ENCODE measurements at places on chromosomes 4 and X.

DNA sequence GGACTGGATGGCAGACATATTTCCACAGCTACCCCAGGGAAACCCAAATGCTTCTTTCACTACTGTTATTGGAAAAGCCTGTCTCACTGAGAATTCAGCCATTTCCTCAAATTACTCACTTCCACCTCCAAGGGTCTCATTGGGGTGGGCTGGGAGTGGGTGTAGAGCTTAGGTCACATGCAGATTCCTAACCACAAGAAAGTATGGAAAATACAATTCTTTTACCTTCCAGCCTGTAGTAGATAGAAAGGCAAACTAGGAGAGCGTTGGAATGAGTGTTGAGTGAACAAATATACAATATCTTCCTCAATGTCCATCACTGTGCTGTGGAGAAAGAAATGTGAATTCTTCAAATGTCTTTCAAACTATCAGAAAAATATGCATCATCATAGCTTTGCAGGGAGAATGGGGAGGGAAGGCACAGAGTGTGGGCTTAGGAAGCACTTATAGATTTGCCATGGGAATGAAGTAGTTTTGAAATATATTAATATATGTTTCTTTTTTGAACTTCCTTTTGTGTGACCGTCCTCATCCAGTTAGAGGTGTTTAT is 245.3 kb upstream of the JADE1 start:
- no peak for DNase-seq

- no peak for DNase-seq
Measured at GRCh38 chr4:25970226-25970675, 56.2 kb downstream of the SMIM20 start.

DNA sequence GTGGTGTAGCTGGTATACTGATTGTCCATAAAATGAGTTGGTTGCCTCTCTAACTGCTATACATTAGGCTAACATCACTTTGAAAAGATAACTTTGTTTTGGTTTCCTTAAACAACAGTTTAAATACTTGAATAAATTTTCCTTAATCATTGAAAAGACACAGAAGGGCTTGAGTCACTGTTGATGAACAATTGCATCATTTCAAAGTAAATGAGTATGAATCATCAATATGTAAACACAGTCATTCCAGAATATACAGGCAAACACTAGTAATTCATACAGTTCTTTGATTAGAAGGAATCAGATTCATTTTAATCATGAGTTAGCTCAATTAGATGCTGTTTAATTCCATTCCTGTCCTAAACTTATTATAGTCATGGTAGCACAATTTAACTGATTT is 160.6 kb downstream of the AFF2 start:
- no peak for DNase-seq

- DNase-seq, result no peak
Measured at GRCh38 chrX:86604607-86605006, 456.4 kb downstream of the DACH2 start.

DNA sequence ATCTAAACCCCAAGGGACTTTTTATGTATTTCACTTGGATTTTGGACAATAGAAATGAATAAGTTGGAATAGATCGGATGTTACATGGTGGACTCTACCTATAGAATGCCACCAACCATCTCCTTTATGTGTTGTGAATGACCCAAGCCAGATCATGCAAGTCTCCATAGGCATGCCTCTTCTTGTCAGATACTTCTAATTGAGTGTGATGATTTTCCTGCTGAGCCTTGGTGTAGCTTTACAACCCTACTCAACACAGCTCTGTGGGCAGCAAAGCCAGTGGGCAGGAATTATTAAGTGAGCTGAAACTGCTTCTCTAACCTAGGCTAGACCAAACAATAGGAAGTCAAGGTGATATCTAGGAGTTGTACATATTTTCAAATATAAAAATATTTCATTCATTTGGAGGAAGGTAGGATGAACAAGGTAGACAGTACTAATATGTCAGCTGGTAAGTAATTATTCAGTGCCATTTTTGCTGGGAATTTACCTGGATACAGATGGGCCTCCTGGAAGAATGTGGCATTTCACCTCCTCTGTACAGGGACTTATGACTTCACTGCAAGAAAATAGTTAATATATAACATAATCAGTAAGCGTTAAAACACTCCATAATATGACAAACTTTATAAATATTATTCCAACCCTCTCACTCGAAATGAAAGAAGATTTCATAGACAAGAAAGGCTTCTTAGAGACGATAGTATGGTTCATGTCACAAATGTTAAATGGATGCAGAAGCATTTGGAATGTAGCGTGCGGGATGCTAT is 298.0 kb upstream of the FAT1 start:
- DNase-seq, result no peak

GRCh38 chrX:20251691-20252090 is 15.0 kb downstream of the RPS6KA3 start:
- DNase-seq, result no peak

DNA sequence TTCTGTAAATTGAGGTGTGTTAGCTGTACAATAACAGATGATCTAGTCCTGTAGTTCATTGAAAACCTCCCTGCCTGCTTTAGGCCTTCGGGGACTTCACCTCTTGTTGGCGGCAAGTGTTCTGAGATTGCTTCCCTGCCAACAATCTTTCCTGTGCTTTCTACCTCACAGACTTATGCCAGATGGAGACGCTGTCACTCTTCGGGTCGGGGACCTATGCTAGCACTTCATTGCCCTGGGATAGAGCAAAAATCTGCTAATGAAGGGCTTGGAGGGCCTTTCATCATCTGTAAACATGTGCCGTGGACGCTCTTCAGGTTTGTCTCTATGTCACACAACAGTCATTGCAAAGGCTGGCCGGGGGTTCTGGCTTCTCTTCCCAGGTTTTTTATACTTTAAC is 4.7 kb upstream of the PDLIM3 start:
- no peak for DNase-seq

- DNase-seq, result no peak
Measured at GRCh38 chr4:174210952-174211490, 72.4 kb downstream of the FBXO8 start.

DNA sequence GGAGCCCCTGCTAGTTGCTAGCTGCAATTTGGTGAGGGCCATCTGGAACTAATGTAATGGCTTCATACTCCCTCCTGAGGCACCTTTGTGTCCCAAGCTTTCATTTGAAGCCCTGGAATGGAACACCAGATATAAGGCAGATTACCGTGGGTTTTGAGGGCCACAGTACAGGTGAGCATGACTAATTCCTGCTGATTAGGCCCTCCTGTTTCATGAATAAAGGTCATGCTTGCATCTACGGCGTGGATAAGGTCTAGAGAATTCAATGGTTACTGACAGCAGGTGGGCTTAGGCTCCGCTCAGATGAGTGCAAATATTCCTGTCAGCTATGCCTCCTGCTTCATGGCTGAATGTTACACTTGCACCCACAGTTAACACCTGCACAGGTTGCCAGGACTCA is 495.4 kb downstream of the NAP1L3 start:
- DNase-seq, result no peak

GRCh38 chr4:169272265-169272886 is 1.6 kb upstream of the SH3RF1 start:
- DNase-seq, result no peak

GRCh38 chr4:26819478-26820095 is 41.1 kb upstream of the STIM2 start:
- no peak for DNase-seq

- no peak for DNase-seq
Measured at GRCh38 chr4:67459164-67459563, 86.1 kb downstream of the CENPC start.

DNA sequence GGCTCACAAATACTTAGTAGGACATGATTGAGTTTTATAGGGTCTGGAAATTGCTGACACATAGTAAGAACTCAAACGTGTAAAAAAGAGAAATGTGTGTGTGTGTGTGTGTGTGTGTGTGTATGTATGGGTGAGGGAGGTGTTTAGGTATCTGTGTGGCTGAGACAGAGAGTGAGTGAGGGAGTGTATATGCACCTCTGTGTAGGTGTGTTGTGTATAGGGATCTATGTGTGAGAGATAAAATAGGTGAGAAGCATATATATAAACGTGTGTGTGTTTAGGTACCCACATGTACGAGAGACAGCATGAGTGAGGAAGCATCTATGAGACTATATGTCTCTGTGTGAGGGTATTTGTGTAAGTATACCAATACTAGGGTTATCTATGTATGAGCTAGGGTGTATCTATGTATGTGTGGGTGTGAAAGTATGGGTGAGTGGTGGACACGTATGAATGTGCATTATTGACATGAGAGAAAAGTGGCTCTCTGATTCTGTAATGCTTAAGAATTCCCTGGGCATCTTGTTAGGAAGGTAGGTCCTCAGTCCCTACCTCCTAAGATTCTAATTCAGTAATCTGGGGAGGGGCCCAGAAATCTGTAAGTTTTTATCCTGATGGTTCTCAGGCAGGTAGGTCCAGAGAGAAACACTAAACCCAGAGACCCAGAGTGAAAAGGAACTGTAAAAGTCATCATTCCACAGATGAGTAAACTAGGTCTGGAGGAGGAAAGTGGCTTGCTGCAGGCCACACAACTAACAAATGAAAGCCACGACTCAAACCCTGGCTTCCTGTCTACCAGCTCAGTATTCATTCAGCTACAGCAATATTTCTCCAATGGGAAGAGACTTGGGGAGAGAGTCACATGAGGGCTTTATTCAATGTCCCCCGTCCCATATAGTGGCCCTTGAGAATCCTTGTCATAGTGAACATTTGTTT is 237.0 kb downstream of the IDS start:
- DNase-seq, result no peak

GRCh38 chr4:11182031-11182430 is 246.7 kb downstream of the HS3ST1 start:
- no peak for DNase-seq

DNA sequence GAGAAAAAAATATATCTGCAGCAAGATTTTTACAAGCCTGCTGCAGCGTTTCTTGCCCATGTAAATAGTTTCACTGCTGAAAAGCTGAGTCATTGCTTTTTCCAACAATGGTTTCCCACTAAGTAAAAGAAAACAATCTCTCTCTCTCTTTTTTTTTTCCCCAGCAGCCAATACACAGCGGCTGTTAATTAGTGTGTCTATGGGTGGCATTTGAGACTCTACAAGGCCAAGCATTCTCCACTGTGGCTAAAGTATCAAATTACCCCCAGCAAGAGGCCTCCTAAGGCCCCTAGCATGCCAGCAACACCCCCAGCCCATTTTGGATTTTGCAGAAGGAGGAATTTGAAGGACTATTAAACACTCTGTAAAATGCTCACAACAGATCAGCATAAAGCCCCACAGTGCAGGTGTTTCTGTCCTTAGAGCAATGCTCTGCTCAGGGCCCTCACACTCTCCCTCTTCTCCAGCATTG is 837.4 kb downstream of the TRIML1 start:
- no peak for DNase-seq

- DNase-seq, result no peak
Measured at GRCh38 chr4:151038452-151039157, 23.5 kb upstream of the LRBA start.

DNA sequence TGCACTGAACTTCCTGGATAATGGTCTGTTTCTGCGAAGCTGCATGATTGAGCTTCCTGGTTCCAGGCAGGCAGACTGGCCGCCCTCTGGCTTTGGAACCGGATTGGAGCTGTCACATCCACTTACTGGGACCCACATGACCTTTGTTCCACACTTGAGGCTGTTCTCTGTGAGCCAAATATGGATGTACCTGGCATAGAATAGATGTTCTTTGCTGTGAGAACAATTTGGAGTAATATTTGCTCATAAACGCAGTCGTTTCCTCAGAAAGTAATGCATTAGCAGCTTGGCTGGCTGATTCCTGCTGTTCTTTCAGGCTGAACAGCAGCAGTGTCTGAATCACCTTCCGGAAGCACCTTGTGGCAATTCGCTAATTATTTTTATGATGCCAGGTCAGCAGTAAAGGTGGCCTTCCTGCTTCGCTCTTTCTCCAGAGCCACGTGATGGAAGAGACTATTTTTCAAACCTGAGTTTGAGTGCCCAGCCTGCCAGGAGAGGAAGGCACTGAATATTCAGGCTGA is 78.1 kb upstream of the BOD1L1 start:
- no peak for DNase-seq
